ENCODE measurements at places on chromosomes 11 and 22.

- DNase-seq, result no peak
These were observed 29.0 kb upstream of the PARVG start for GRCh38 chr22:44151676-44152075.

DNA sequence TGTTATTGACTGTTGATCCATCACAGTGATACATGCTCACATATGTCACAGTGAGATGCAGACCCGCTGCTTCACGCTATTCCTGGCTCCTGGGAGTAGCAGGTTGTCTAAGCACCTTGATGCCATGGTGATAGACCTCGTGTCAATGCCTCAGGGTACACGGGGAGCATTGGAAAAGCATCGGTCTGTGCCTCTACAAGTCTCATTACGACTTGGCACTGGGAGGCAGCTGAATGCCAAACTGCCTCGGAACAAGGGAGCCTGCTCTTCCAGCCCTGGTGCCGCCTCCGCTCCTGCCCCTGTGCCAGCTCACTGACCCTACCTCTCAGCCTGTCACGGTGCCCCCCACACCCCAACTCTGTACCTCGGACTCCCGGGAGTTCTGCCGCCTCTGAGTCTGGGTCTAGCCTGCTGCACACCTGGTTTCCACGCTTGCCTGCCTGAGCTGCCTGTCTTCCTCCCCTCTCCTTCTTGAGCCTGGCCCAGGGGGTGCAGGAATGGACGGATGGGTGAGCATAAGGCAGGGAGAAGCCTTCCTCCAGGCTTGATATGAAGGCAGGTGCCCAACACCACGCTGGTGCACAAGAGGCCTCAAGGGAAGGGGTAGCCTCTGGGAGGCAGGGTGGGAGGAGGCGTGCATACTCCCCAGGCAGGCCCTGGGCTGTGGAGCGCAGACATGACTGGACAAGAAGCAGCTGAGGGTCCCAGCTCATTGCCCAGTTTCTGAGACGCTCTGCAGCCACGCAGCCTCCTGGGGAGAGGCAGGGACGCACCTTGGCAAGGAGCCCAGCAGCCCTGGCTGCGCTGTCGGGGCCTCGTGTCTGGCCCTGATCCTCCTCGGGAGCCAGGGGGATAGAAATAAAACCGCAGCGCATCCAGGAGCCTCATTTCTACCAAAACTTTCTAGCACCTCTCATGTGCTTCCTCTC is 1.8 kb upstream of the NFAM1 start:
- DNase-seq, result no peak

DNA sequence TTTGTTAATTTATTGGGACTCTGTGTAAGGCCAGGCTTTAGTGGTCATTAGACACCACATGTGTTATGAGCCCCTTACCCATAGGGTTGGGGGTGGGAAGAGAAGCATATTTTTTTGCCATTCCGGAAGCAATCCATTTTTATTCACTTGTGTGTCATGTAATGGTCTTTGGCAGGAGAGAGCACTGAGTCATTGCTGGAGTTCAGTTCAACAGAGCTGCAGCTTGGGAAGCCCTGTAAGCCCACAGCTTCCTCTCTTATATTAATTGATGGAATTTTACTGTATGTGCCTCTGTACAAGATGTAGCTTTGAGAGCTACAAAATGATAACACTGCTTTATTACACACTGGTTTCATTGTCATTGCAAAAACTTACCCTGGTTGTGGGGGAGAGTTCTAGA is 177.3 kb upstream of the SORL1-AS1 start:
- DNase-seq, result no peak

- no peak for DNase-seq
These were observed 113.2 kb upstream of the RAG2 start for GRCh38 chr11:36711104-36711825.

GRCh38 chr11:119928047-119928446 is 199.0 kb upstream of the NECTIN1 start:
- DNase-seq, result no peak

DNA sequence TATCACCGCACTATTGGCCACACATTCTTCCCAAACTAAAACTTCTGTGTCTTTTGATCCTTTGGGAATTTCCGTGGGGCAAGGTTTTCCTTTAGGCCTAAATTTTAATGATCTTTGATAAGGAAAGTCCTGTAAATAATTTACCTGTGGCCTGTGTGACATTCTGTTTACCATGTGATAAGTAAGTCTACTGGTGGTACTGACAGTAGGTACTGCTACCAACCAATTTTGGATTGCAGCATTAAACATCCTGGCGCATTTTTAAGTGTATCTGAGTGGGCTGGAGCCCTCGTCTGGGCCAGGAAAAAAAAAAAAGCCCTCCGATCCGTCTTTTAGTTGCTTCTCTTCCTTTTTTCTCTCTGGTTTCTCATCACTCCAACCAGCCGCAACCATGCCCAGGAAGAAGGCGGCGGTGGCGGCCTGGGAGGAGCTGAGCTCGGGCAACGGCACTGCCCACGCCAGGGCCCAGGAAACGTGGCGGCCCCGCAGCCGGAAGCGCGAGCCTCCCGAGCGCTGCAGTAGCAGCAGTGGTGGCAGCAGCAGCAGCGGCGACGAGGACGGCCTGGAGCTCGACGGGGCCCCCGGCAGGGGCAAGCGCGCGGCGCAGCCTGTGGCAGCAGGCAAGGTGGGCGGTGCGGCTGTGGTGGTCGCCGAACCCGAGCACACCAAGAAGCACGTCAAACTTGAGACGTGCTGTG is 33.6 kb downstream of the ASRGL1 start:
- no peak for DNase-seq

DNA sequence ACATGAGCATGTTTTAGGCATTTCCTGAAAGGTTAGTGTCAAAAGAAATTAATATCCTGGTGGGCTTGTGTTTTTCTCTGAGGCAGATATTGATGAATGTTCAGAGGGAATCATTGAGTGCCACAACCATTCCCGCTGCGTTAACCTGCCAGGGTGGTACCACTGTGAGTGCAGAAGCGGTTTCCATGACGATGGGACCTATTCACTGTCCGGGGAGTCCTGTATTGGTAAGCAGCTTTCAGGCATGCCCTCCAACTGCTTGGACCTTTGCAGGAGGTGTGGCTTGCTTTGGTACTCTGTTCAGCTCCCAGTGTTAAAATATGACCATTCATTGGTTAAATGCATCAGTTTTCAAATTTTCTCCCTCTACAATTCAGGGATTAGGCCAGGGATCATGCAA is 658.6 kb upstream of the ANO5 start:
- DNase-seq, result no peak

DNA sequence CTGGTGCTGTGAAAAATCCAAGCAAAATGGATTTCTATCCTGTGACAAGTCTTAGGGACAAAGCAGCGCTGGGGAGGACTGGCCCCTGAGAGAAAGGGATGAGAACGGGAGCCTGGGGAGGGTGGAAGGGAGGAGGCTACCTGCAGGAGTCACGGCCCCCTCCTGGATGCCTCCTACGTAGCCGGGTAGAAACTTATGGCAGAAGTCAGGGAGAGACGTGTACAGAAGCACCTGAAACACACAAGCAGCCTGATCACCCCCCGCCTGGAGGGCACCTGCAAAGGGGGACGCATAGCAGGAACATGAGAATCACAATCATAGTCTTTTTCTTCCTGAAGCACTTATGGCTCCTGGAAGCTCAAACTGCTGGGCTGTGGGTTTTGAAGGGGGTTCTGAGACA is 6.1 kb downstream of the DHCR7 start:
- no peak for DNase-seq

DNA sequence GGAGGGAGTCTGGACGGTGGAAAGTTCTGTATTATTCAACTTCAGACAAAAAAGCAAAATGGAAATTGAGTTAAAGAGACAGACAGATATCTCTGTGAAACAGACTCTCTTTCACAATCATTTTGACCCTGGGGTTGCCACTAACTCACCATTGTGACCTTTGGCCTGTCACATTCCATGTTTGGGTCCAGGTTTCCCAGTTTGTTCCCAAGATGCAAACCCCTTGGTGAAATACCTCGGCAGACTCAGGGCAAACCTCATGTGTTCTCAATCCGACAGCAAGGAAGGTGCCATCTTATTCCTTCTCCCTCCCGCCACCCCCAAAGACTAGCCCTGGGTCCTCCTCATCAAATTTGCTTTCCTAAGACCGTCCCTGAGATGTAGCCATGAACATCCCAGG is 41.8 kb downstream of the GALNT18 start:
- no peak for DNase-seq

DNA sequence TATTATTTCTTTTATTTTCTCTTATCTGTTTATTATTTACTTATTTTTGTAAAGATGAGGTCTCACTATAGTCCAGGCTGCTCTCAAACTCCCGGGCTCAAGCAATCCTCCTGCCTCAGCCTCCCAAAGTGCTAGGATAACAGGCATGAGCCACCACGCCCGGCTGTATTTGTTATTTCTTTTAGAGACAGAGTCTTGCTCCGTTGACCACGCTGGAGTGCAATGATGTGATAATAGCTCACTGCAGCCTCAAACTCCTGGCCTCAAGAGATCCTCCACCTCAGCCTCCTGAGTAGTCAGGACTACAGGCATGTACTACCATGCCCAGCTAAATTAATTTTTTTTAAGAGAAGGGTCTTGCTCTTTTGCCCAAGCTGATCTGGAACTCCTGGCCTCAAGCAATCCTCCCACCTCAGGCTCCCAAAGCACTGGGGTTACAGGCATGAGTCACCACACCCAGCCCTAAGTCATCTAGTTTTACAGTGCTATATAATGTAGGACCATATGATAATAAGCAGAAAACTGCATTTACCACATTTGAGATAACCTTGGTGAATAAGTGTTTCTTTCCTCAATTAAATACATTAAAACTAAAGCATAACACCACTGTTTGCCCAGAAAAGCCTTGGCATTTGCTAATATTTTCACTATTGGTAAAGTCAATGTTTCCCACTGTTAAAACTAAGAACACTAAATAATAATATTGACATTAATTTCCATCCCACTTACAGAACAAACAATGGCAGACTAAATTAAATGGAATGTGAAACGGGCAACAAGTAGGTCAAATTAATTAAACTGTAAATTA is 127.5 kb downstream of the SIK3 start:
- no peak for DNase-seq

GRCh38 chr11:77035580-77035979 is 1.4 kb downstream of the B3GNT6 start:
- no peak for DNase-seq

GRCh38 chr11:1010551-1011319 is 25.8 kb downstream of the MUC6 start:
- DNase-seq, result no peak
